CD4-positive, alpha-beta T cell treated with Interleukin-6 for 4 hours (primary cell): ENCODE measurements at places on chromosomes 16 and 17.

- DNase-seq = peak; percentile 73
Observed at GRCh38 chr17:45246861-45247428, 14.9 kb downstream of the SPATA32 start.

DNA sequence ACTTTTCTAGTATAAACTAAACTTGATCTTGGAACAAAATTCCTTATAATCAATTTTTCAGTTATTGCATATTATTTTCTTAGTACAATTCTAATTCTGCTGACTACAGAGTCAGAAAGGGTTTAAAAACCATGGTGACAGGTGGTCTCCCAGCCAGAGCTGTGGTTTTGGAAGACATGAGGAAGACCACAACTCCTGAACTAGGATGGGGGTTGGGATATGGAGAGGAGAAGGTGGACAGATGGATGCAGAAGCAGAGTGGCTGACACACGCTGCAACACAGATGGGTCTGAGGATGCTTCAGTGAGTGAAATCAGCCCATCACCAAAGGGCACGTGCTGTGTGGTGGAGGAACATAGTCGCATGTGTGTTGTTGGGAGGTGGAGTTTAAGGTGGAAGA, 187.7 kb downstream of the LGALS9B start:
- DNase-seq = no peak

GRCh38 chr16:89099905-89100304, 6.3 kb downstream of the ACSF3 start:
- DNase-seq = peak; percentile 28

GRCh38 chr17:17606416-17607000, 15.0 kb upstream of the PEMT start:
- no peak for DNase-seq

- no peak for DNase-seq
Observed at GRCh38 chr17:41837761-41838538, at the start of gene KLHL10. Gene KLHL10, plus strand, starts transcription at chr17:41837825. Its CDS starts 108 bp downstream, at chr17:41837933.

DNA sequence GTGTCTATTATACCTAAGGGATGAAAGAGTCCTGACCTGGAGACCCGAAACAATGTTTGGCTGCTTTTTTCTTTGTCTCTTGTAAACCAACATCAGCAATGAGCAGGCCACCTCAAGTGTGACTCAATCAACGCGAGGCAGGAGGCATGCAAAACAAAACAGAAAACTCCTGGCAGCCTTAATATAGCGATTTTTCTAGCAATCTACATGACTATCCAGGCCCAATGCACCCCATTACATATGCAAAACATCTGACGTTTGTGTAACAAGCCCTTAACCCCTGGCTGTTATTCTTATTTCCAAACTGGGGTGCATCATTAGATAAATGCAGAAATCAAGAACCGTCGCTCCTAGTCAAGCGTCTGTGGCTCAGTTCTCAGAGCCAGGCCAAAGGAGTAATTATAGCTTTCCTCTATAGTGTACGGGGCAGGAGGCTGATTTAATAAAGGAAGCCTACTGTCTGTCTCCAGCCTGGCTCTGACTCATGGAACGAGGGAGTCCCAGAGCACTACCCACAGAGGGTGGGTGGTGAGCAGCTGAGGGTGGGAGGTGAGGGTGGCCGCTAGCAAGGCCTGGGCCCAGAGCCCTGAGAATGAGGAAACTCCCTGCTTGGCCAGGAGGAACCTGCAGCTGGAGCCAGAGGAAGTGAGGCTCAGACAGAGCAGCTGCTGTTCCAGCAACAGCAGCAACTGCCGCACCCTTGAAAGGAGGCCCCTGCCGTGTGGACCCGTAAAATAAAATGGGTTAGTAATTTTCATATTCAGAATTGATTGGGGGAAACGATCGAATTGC, 43.9 kb downstream of the CHD9 start:
- DNase-seq = peak; percentile 45

- DNase-seq = peak; percentile 36
Observed at GRCh38 chr17:5045496-5045895, 10.3 kb upstream of the SLC52A1 start.

DNA sequence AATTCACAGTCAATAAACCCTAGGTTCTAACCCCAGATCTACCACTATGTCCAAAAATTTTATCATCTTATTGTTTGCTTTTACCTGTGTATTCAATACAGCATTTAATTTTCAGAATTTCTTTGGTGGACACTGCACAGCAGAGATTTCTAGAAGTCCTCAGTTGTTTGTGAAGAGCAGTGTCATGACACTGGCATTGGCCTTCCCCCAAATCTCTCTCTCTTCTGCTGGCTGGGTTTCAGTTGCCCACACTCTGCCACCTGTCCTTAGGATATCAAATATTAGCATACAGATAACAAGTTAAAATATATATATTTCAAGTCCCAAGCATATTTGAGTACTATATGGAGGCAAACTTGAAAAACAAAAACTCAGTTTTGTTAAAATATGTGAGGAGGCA, 2.0 kb upstream of the THUMPD1 start:
- no peak for DNase-seq

DNA sequence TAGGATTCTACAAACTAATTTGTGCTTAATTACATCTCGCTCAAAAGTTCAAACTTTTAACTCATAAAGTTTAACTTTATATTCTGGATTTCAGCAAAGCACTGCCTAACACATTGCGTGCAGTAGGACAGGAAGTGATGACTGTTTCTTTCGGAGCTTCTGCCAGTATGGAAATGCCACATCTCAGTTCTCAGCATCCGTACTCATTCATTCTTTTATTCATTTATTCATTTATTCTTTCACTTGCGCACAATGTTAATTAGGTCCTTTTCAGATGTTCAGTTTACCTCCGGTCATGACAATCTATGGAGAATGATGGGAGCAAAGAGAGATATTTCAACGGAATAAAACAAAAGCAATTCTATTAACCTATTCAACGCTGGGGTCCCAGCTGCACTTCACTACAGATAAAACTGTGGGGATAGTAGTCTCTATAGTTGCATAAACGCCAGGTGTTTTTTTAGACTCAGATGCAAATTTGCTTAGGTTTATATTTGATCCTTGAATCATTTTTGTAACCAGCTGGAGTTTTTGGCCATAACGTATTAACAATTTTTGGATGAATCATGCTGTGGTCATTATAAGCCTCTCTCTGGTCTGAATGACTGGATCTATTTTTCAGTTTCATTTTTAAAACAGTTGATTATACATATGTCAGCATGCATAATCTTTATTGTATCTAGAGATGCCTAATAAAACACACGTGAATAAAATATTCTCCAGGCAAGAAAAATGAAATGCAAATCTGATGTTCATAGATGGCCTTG, 143.9 kb downstream of the KCNJ2 start:
- DNase-seq = no peak
